ENCODE measurements at places on chromosomes 12 and 14.

DNA sequence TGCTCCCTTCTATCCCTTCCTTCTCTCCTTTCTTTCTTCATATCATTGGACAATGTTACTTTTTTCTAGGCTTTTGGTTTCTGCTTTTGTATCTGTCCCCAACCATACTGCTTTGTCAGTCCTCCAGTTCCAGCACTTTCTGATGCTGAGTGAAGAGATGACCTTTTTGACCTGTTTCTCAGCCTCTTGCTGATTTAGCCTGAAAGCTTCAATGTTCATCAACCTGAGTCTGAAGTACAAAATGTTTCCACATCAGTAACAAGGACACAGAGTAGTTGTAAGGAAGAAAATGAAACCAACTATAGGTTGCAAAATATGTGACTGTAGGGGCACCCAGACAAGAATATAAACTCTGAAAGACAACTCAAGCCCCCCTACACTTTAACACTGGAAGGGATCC lies 25.2 kb upstream of the AKAP6 start:
- DNase-seq = no peak

GRCh38 chr12:84056-84455 lies 17.5 kb downstream of the IQSEC3 start:
- no peak for DNase-seq

GRCh38 chr14:101635749-101636560 lies 74.7 kb downstream of the DIO3 start:
- no peak for DNase-seq

- no peak for DNase-seq
Measured at GRCh38 chr12:13744561-13744960, 236.8 kb downstream of the GRIN2B start.

DNA sequence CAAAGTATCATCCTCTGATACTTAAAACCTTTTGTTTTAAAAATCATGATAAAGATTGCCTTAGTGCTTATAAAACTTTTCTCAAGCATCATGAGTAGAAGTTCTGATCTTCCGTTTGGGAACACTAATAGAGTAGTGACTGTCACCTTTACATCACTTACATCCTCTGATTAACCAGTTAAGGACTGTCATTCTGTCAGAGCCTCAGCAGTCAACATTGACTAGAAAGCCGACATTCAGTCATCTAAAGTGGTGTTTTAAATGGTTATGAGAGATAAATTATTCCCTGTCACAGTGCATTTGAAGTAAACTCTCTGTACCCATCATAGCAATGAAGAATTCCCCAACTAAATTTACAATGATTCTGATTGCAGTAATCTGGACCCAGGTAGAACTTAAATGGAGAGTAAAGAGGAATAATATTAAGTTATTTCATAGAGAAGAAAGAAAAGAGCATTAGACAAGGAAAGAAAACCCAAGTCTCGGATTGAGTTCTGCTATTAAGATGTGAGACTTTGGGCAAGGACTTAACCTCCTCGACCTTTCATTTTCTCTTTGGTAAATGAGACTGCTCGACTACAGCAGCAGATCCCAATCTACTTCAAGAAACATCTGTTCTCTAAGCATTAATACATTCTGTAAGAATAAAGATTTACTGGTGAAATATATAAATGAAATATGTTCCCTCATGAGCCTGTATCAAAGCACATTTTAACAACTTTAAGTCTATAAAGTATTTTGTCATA lies 563.9 kb upstream of the LMO3 start:
- no peak for DNase-seq

- DNase-seq = no peak
Measured at GRCh38 chr14:66539034-66539433, 31.1 kb downstream of the GPHN start.

DNA sequence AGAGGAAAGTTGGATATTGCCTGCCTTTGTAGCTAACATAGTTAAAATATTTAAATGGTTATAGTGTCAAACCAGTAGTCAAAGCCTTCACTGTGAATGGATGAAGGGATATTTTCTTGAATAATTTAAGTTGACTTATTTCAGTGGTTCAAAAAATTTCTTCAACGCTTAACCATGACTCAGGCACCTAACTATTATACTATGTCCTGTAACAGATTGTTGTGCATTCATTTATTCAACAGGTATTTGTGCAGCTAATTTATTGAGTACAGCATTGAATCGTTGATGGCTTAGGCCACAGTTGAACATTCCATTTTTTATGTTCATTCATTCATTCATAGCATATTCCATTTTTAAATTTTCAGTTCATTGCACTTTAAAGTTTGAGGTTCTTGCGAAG lies 9.2 kb downstream of the HIF1A start:
- DNase-seq = no peak

GRCh38 chr12:103399986-103400385 lies 95.8 kb downstream of the C12orf42 start:
- no peak for DNase-seq

DNA sequence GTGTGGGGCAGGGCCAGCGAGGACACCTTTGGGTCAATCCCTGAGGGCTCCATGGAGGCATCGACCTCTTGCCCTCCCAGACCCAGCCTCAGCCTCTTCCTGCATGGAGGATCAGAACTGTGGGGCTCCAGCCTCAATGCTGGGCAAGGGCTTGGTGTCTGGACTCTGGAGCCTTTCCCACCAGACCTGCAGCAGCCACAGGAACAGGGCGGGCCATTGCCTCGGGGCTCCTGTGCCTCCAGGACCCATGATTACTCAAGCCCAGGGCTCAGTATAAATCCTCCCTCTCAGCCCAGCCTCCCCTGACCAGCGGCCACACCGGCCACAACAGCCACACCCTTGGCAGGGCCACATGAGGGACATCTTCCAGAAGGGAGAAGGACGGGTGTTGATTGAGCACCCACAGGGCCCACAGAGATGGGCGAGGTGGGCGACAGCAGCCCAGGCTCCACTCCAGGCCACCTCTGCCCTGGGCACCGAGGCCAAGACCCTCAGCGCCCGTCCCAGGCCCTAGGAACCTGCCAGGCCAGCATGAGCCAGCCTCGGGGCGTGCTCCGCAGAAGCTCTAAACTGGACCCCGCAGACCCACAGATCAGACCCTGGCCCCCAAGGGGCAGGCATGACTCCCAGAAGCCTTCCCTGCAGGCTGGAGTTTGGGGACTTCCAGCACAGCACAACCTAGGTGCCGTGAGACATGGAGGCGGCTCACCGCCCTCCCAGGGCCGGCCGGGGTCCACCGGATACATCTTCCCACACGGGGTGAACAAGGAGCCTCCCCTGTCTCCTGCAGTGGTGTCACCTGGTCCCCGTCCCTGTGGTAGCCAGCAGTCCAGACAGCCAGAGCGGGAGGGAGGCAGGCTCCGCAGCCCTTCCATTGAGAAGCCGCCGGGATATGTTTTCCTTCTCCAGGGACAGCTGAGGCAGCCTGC lies 25.1 kb downstream of the NCOR2 start:
- no peak for DNase-seq

DNA sequence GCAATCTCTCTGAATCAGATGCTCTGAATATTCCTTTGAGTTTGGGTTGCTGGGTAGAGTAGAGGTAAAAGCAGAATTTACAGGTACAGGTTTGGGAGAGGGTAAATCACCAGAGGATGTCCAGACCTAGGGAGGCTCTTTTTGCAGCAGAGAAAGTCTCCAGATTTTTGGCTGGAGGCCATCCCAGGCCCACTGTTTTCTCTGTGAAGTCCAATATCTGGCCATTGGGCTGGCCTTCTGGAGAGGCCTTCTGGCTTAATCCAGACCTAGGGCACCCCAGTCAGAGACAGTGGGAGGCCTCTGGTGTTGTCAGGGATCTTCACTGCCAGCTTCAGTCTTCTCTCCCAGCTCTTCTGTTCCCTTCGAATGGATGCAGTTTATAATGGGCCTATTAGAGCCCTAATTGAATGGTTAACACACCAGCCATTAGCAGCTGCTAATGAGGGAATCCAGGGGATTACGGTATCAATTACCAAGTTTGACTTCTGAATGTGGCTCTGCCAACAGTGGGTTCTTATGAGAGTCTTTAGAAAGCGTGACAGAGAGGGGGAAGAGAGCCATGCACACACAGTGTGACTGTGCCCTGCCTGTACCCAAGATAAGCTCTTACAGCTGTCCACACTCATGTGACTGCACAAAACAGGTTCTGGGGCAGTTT lies 183.1 kb downstream of the EMP1 start:
- DNase-seq = no peak

DNA sequence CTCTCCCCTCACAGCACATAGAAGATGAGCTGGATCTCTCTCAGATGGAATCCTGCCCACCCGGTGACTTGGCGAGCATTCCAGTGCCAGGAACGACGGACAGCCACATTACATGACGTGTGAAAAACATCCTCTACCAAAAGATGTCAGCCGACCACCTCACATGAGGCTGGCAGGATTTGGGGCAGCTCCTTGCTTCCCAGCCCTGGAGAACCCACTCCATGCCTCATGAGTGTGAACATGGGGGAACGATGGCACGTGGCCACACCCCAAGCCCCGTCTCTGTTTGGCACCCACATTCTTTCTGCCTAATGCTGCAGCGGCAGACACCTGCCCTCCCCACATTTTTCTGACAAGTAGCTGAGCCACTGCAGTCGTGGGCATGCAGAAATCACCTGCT lies 202.5 kb downstream of the CALM1 start:
- DNase-seq = no peak

DNA sequence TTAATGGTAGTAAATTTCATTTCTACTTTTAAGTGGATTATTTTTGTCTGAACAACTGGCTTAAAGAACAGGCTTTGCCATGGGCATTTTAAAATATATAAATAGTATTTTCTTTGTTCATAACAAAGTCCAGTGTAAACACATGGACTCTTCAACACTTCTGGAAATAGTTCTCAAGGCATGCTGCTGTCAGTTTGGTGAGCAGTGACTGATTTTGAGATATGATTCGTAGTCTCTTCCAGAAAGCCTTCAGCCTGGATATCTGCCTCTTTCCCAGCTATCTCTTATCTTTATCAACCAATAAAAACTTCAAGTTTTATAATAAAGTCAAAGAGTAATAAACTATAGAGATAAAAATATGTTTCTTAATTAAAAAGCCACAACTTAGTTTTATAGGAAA lies 110.7 kb downstream of the NAV3 start:
- no peak for DNase-seq

- no peak for DNase-seq
Measured at GRCh38 chr12:120257041-120257821, 8.3 kb downstream of the PXN start.

GRCh38 chr12:11947213-11947612 lies 123.5 kb upstream of the BCL2L14 start:
- no peak for DNase-seq

DNA sequence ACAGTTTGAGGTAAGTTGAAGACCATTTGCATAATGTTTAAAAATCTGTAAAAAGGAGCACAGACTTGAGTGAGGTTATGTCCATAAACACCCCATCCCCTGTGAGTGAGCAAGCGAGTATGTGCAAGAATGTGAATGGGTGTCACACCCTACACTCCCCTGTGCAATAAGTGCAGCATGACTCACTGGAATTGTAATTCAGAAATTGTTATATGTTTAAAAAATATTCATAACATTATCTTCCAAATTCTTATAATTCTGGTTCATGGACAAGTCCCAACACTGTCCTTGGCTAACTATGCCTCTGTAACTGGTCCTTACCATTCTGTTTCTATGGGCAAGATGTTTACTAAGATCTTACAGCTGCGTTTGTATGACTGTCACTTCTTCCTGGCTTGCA lies 207.8 kb upstream of the FAR2 start:
- no peak for DNase-seq

GRCh38 chr12:124837958-124838803 lies 25.5 kb downstream of the SCARB1 start:
- no peak for DNase-seq

DNA sequence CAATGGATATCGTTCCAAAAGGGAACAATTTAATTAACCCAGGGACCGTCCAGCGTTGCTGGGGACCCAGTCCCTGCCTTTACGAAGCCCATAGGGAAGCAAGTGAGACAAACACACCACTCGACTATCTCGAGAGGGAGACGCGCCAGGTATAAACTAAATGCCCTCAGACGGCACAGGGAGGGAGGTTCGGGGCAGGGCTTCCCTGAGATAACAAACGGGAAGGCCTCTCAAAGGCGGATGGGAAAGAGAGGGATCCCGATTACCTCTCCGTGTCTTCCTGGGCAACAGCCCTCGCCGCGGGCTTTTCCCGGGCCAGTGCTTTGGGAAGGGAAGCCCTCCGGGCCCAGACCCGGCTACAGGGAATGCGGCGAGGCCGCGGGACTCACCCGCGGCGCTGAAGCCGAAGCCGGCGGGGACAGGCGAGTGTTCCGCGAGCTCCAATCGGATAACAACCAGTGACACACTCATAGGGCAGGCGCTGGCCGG lies 390 bp downstream of the BRAP start:
- DNase-seq = no peak

DNA sequence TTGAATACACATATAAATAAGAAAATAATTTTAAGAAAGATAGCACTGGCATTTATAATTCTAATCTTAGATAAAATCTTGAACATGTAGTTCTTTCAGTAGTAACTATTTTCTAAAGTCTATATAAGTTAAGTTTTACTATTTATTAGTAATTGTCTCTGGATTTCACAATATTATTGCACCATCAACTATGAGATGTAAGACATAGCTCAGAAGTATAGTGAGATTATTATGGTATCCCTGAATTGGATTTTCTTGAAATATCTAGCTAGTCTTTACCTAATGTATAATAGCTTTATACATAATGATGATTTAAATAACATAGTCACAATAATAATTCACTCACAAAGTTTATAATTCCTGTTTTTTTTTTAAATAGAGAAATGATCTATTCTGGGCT lies 6.7 kb downstream of the CLEC12A start:
- no peak for DNase-seq

DNA sequence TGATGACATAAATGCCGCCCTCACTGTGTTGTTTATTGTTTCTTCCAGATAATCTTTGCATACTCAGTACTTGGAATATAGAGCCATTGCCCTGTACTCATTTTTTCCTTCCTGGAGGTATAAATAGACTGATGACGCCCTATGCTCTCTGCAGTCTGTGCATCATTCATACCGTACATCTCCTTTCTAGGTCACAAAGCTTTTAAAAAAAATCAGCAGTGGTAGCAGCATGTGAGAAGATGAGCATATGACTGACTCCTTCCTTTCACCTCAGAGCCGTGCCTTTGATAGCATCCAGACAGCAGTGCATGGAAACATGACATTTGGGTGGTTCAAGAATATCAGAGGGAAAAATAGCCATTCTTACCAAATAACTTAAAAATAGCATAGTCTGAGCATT lies 77.3 kb downstream of the PDE3A start:
- no peak for DNase-seq

GRCh38 chr14:35337269-35338255 lies 45.4 kb downstream of the PSMA6 start:
- no peak for DNase-seq

- no peak for DNase-seq
Measured at GRCh38 chr12:83113945-83114344, 427.2 kb downstream of the TMTC2 start.

- DNase-seq = no peak
Measured at GRCh38 chr14:55099756-55100155, 29.3 kb upstream of the LGALS3 start.

DNA sequence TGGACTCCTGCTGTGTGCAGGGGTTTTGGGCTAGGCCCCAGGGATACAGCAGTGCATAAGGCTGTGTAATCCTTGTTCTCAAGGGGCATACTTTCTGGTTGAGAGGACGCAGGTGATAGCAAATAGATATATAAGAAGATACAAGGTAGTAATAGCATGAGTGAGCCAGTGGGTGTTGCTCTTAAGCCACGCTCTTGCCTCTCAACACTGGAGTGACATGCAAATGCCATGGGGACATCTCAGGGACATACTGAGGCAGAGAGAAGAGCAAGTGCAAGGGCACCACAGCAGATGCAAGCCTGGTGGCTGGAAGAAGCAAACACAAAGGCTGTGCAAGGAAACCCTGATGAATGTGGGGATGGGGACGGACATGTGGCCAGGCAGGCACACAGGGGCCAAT lies 223.3 kb downstream of the CHST11 start:
- peak; percentile 43 for DNase-seq
